KG1 (cell line): ENCODE measurements at places on chromosomes 13 and 19.

DNA sequence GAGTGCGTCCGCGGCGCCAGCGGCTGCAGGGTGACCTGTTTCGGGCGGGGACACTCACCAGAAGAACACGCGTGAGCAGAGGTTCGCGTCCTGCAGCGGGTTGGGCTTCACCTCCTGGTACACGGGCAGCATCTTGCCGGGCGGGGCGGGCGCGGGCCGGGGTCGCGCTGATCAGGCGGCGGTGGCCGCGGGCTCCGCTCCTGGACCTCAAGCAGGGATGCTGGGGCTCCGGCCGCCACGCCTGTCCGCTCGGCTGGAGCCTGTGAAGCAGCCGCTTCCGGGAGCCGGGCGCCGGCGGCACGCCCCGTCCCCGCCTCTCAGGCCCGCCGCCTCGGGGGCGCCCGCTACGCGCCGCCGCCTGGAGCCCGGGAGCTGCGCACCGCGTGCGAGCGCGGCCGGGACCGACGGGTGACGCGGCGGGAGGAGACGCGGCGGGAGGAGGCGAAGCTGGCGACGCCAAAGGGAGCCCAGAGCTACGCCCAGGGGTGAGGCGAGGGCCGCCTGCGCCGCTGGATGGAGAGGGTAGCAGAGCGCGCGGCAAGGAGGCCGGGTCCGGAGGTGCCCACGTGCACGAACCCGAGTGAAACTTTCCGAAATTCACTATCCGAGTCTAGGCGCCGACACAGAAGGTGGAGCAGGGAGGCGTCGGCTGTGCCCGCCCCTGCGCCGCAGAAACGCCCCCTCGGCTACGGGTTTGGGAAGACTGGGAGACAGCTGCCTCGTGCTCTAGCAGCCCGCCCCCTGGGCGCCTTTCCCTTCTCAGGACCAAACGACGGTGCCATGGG is at the start of gene ABCC4:
ABCC4 (minus strand) TSS at position 269 of the 785 bp plus-strand sequence; CDS start at position 132, 137 bp downstream.
- peak; percentile 7 for DNase-seq

- DNase-seq: no peak
Measured at GRCh38 chr19:19447536-19448237, 42.2 kb downstream of the GATAD2A start.

DNA sequence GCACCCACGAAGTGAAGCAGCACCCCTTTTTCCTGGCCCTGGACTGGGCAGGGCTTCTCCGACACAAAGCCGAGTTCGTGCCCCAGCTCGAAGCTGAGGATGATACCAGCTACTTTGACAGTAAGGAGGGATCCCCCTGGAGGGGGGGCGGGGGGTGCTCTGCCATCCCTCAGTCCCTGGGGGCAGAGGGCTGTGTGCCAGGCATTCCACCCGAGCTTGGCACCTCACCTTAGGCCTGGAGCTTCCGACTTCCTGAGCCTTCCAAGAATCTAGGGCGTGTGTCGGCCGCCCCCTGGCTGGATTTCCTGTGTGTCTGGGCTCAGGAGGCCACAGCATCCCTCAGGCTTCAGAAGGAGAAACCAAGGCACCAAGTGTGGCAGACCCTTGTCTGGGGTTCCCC is 15.7 kb upstream of the PIK3R2 start:
- DNase-seq: no peak

- no peak for DNase-seq
Measured at GRCh38 chr13:47241446-47241845, 344.6 kb upstream of the HTR2A start.

DNA sequence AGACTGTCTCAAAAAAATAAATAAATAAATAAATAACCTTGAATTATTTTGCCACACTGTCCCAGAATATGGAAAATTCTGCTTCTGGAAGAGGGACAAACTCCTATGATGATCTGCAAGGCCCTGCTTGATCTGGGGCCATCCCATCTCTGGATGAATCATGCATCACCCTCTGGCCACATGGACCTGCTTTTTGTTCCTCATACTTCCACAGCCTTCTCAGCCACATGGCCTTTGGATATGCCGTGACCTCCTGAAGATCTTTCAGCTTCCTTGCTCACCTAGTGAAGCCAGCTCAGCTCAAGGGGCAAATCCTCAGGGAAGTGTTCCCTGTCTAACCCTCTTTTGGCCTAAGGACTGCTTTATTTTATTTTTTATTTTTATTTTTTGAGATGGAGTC is 10.3 kb downstream of the IER2 start:
- DNase-seq: no peak

DNA sequence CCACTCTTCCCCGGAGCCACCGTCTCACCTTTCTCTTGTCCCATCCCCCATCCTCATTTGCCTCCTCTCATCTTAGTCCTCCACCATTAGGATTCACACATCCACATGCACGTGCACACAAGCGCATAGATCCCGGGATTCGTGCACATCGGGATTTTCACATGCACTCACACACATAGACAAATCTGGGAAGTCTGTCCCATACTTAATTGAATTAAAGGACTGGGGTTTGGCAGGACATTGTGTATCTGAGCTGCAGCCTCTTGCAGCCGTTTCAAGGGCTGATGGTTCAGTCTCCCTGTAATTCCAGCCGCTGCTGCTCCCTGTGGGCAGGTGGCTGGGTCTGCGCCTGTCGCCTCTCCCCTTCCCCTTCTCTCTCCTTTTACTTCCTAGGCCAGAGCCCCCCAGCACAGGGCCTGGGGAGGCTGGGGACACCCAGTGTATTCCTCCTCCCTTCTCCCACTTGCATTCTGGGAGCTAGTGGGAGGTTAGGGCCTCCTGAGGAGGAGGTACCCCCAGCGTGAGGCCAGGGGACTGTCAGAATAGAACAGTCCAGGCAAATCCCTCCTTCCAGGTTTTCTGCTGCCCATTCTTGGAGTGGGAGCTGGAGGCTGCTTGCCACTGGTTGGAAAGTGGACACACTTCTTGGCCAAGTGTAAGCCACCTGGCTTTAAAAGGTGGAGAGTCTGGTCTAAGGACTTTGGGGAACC is 43.6 kb downstream of the LYL1 start:
- DNase-seq: no peak

DNA sequence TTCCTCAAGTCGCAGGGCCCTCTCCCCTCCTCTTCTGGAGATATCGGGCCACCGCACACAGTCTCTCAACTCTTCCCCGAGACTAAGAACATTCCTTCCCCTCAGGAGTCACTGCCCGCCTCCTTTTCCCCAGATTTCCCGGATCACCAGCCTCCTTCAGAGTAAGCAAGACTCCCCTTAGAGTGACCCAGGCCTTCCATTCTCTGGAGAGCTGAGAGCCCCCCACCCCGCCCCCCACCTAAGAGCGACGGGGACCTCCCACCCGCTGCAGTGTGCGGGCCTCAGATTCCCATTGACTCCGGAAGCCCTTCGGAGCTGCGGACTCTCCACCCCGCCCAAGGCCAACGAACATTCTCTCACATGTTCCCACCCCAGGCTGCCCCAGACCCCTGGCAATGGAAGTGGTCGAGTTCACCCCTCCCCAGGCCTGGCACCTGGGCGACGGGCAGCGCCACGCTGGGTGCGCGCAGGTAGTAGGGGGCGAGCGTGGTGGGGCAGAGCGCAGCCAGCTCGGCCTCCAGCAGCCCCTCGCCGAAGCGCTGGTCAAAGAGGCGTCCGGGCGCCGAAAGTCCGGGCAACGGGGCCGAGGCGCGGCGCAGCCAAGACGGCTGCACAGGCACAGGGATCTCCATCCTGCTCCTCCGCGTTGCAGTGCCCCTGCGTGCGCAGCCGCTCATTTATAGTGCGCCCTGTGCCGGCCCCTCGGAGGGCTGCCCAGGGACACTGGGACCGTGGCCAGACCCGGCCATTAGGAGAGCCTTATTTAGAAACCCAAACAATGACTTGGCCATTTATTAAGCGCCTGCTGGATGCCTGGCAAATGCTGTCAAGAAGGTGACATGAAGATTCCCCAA is at the start of gene HSPB6:
HSPB6 (minus strand) TSS at position 653 of the 854 bp plus-strand sequence; CDS start at position 632, 21 bp downstream.
- DNase-seq: no peak

- no peak for DNase-seq
Measured at GRCh38 chr13:83563499-83563898, 318.8 kb downstream of the SLITRK1 start.
